ENCODE measurements at places on chromosomes 5 and 9.

- DNase-seq: no peak
Measured at GRCh38 chr9:12318732-12319685, 374.2 kb upstream of the TYRP1 start.

GRCh38 chr5:171907725-171908343 is 98.6 kb downstream of the FBXW11 start:
- DNase-seq: peak; percentile 65

DNA sequence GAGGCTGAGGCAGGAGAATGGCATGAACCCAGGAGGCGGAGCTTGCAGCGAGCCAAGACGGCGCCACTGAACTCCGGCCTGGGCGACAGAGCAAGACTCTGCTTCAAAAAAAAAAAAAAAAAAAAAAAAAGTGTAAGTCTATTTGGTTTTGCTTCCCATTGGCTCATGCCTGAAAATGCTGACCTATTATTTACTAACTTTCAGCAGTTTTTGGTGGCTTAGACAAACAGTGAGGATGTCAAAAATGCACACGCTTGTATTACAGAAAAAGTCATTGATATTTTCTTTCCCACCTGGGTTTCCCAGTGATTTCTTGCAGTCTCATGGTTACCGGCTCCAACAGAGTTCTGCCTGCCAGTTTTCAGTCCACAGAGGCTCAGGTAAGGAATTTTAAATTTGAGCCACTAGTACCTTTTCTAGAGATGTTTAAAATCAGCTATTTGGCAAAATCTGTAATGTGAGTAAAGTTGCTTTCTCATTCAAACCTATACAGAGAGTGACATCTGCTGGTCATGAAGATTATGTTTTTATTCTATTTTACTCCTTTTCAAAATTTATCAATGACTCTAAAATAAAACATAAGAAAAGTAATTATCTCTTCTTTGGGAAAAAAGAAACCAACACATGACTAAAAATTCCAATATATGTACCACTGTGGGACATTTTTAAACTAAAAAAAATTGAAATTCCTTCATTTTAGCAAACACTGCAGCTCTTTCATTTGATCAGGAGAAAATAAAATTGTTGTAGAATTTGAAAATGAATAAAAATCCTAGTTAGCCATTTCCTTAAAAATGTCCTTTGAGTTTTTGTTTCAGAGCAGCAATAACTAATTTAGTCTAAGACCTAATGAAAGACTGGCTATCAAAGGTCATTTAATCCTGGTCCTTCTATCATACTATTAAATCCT is 8.8 kb downstream of the FAM200C start:
- peak; percentile 41 for DNase-seq

DNA sequence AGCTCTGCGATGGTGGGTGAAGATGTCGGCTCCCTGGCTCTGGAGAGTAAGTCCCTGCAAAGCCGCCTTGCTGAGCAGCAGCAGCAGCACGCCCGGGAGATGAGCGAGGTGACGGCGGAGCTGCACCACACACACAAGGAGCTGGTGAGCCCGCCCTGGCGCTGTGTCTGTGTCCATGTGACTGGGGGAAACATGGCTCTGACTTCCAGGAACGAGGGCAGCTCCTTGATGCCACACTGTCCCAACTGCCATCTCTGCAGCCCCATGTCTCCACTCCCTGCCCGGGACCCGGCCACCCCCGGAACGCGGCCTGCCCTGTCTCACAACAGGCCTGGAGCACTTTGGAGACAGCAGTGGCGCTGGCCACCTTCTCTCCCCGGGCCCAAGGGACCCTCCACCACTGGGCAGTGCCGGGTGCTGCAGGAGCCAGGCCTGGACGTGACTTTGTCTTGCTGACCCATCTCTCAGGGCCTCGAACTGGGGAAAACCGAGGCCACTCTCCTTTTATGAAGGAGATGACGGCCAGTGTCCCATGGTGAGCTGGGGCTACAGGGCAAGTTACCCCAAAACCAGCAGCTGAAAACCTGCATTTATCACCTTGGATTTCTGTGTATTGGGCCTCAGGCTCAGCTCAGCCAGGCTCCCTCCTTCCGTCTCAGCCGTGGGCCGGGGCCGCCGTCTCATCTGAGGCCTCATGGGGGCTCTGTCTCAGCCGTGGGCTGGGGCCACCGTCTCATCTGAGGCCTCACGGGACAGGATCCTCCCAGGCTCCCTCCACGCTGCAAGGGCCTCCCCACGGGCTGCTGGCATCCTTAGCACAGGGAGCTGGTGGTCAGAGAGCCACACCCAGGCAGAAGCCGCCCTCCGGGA is 28.6 kb downstream of the CEP72 start:
- no peak for DNase-seq

DNA sequence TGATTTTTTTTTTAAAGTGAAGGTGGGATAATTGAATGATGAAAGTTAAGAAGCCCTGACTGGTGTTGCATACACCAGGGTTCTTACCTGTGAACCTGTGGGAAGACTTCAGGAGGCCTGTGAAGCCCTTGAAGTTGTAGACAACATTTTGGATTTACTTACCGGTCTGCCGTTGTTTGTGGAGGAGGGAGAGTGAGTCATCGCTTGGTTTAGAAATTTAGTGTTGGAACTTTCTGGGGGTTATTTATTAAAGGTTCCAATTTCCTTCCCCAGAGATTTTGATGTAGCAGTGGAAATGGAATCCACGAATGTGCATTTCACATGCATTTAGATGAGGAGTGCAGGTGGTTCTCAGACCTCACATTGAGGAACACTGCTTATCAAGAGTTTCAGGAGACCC is 49.6 kb downstream of the ARHGAP26 start:
- DNase-seq: no peak

DNA sequence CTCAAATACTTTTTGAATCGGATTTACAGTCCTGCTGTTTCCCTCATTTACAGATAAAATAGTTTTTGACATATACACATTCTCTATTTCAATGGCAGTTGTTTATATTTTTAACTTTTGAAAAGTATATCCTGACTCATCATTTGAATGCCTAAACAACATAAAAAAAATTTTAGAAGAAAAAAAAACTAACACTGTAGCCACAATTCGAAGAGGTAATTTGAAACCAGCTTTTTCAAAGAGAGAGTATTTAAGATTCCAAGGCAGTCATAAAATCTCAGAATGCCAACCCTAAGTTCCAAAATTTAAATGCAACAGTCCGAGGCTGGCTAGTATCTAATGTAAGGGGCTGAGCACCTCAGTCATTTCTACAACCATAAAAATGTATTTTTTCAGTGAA is 626.8 kb downstream of the DNAH5 start:
- DNase-seq: no peak

DNA sequence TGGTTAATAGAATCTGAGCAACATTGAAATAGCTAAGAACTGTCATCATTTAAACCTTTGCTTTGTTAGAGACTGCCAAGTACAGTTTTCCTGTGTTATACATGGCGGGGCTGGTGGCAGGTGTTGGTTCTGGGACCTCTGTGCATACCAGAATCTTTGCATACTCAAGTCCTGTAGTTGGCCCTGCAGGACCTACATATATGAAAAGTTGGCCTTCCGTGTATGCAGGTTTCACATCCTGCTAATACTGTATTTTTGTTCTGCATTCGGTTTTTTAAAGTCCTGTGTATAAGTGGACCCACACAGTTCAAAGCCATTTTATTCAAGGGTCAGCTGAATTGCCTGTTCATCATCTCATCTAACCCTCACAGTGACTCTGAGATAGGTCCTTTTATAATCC is 36.4 kb downstream of the LARP1 start:
- no peak for DNase-seq

GRCh38 chr5:1750469-1750868 is 49.2 kb downstream of the MRPL36 start:
- DNase-seq: no peak

GRCh38 chr9:30065888-30066287 is 2318.6 kb upstream of the ACO1 start:
- no peak for DNase-seq

DNA sequence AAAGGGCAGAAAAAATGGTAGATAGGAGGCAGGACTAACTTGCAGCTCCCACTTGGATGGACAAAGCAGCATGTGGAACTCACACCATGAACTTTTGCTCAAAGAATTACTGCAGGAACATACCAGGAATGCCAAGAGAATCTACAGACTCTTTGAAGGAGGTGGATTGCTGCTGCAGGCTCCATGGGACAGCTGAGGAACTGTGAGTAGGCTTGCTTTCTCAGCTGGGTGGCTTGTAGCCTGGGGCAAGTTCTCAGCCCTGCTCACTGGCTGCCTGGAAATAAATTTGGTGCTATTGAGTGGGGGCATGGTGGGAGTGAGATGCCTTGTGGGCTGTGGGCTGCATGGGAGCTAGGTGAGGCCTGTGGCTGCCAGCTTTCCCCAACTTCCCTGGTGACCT is 574.5 kb downstream of the PRELID2 start:
- no peak for DNase-seq

DNA sequence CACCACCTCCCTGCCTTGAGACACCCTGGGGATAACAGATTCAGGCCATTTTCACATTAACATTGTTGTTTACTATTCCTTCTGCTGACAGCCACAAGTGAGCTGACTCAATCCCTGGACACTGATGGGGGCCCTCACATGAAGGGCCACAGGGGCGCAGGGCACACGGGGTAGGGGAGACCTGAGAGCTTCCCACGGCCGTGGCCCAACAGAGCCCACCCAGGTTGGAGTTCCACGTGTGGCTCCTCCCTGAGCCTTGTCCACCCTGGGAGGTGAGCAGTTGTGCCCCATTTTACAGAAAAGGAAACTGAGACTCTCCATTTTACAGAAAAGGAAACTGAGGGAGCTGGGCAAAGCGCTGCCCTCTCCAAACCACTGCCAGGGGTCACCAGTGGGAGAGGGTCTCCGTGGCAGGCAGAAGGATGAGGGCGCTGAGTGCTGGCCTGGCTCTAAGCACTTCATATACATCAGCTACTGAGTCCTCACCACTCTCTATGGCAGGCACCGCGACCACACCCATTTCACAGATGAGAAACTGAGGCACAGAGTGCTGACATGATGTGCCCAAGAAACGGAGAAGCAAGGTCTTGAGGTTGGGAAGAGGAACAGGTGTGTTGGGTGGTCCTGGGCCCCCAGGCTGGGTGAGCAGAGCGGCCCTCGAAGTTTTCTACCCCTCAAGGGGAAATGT is 2.3 kb downstream of the NINJ1 start:
- DNase-seq: no peak

Measured in NCI-H82 (cell line).